Endothelial cell of umbilical vein (primary cell): ENCODE measurements at places on chromosomes 16 and 17. TPM values are rescaled to one million over a fixed set of nuclear protein-coding genes. Genes with fewer than 3 reads are reported as not detected.

GRCh38 chr16:46923513-46924295 lies 39.5 kb downstream of the GPT2 start:
- H3K4me3 ChIP-seq = no peak overlapping the region
- no peak overlapping the region for H3K27ac ChIP-seq
- no peak for DNase-seq
- no peaks in the 10 kb centered on the region for H3K4me1 ChIP-seq
- H3K27me3 ChIP-seq = no peaks in the 10 kb centered on the region

DNA sequence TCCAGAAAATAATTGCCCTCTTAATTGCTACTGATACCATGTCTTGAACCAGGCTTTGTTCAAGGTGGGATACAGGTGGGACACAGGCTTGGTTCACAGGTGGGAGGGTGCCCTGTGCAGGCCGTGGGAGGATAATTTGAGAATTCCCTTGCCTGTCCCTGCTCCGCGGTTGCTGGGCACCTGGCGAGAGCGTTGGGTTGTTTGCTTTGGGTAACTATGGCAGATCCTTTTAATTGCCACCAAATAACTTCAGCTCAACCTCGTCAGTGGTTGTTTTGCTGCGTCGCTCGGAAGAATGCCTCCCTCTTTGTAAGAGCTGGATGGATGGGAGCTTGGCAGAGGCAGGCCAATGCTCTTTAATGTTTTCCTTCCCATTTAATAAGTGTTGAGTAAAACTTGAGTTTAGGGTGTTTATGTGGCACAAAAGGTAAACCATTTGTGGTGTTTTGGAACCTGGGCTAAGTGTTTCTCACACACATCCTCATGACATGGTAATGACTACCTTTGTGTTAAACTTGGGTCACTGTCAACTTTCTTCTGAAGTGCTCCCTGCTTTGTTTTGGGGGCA lies 202.5 kb downstream of the MSI2 start:
- no peaks in the 10 kb centered on the region for H3K4me1 ChIP-seq
- no peak overlapping the region for H3K4me3 ChIP-seq
- DNase-seq = no peak
- no peaks in the 10 kb centered on the region for H3K27me3 ChIP-seq
- H3K36me3 ChIP-seq = no peaks in the 10 kb centered on the region
- no peak overlapping the region for H3K27ac ChIP-seq

GRCh38 chr16:49827805-49828438 lies 28.0 kb downstream of the ZNF423 start:
- no peaks in the 10 kb centered on the region for H3K36me3 ChIP-seq
- peak; percentile 77 for DNase-seq
- H3K4me3 ChIP-seq = no peak overlapping the region
- no peak overlapping the region for H3K27ac ChIP-seq
- H3K4me1 ChIP-seq = peaks cover 42% of the 10 kb centered on the region

DNA sequence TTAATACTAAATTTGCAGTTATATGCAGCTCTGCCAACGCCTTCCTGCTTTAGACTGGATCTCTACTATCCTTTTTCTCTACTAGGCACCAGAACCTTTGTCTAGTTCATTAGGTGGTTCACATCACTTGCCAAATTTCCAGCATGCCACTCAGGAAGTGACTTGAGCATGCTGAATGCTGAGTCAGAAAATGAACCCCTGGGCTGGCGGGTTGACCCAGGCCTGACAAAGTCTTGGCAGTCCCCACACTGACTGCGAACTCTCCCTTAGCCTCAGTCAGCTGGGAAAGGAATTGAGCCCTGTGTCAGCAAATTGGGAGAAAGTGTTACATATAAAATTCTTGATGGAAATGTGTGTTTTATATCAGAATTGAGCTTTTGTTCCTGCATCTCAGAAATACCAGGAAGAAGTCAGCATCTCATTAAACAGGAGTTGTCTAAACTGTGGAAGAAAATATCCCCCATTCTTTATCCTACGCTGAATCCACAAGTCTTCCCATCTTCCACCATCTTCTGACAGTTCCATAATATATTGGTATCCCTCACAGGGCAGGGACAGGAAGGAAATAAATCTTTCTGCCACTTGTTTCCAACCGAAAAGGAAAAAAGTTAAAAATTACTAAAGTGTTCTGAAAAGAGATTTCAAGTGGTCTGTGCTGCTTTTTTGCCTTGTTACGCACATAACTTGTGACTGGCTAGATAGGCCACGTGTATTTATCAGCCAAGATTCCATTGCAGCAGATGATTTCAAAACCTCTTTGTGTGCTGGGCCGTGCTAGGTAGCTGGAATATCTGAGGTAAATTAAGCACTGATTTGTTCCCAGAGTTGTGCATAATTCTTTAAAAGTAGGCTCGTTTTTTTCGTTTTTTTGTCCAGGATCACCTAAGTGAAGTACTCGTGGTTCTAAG lies 16.7 kb upstream of the SLC12A3 start:
- H3K4me3 ChIP-seq = no peak overlapping the region
- H3K4me1 ChIP-seq = peaks cover 32% of the 10 kb centered on the region
- DNase-seq = peak; percentile 73
- H3K27me3 ChIP-seq = no peaks in the 10 kb centered on the region
- peak overlapping the region; percentile 31 for H3K27ac ChIP-seq
- peaks cover 10% of the 10 kb centered on the region for H3K36me3 ChIP-seq

DNA sequence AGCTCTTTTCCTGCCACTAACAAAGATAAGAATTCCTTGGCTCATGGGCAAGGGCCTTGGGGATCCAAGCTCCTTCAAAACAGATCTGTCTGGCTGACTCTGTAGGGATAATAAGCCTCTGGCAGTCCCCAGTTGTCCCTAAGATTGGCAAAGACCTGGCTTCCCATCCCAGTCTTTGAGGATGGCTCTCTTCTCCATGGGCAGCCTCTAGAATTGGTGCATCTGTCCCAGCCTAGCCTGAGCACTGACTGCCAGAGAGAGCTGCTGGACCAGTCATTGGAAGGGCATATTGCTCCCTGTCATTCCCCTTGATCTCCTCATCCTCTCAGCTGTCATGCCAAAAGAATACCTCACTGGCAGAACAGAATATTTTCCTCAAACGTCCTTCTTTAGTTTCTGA lies 13.2 kb upstream of the CUEDC1 start:
- H3K4me1 ChIP-seq = peaks cover 6% of the 10 kb centered on the region
- H3K27me3 ChIP-seq = no peaks in the 10 kb centered on the region
- H3K27ac ChIP-seq = no peak overlapping the region
- H3K4me3 ChIP-seq = no peak overlapping the region

GRCh38 chr17:19024101-19025078 lies 19.8 kb upstream of the FAM83G start:
- no peaks in the 10 kb centered on the region for H3K4me1 ChIP-seq
- peaks cover 4% of the 10 kb centered on the region for H3K36me3 ChIP-seq
- no peak for DNase-seq
- no peaks in the 10 kb centered on the region for H3K27me3 ChIP-seq

DNA sequence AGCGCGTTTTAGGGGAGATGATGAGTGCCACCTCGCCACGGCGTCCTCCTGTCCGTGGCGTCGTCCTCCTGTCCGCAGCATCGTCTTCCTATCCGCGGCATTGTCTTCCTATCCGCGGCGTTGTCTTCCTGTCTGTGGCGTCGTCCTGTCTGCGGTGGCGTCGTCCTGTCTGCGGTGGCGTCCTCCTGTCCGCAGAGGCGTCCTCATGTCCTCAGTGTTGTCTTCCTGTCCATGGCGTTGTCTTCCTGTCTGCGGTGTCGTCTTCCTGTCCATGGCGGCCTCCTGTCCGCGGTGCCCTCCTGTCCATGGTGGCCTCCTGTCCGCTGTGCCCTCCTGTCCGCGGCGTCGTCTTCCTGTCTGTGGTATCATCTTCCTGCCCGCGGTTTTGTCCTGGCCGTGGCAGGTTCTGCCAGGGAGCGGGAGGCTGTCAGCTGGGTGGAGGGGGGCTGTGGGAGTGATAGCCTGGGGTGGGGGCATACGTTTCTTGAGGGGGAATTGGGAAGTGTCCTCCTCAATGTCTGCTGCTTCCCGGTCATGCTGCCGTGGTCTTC lies 30.9 kb downstream of the TBCD start:
- H3K36me3 ChIP-seq = peaks cover 2% of the 10 kb centered on the region
- peaks cover 2% of the 10 kb centered on the region for H3K4me1 ChIP-seq
- no peak overlapping the region for H3K4me3 ChIP-seq
- no peak overlapping the region for H3K27ac ChIP-seq
- no peak for DNase-seq
- H3K27me3 ChIP-seq = no peaks in the 10 kb centered on the region

- no peak overlapping the region for H3K4me3 ChIP-seq
- no peaks in the 10 kb centered on the region for H3K36me3 ChIP-seq
- no peak for DNase-seq
- H3K4me1 ChIP-seq = peaks cover 9% of the 10 kb centered on the region
- no peaks in the 10 kb centered on the region for H3K27me3 ChIP-seq
- H3K27ac ChIP-seq = no peak overlapping the region
Observed at GRCh38 chr17:82339634-82340580, 6.3 kb upstream of the SECTM1 start.

DNA sequence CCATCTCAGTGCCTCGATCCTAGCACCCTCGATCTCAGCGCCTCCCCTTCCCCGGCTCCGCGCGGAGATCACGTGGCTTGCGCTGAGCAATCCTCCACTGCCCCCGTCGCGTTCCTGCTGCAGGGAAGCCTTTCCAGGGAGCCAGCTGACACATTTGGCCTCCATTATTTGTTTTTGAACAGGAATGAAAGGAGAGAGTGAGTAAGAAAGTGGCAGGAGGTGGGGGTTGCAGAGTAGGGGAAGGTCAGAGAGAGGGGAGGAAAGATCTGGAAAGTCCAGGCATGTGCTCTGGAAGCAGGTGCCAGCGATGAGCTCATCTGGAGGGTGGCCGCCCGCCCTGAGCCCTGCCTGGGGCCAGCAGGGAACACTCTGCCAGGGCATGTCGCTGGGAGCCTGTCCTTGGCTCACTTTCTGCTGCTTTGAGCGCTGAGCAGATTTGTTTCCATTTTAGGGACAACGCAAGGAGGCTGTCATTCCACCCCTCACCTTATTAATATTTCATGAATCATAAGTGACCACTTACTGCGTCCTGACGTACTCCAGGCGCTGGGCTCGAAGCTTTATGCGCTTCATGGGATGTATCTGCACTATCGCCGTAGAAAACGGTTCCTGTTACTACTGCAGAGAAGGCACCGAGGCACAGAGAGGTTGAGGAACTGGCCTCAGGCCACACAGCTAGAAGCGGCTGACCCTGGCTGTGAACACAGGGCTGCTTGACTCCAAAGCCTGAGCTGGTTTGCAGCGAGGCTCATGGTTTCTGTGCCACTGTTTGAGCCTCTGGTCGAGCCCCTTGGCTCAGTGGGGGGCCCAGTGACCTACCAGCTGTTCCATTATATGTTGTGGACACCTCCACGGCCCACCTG lies 283.1 kb downstream of the SEC14L1 start:
- peak; percentile 97 for DNase-seq
- H3K4me1 ChIP-seq = peaks cover 41% of the 10 kb centered on the region
- H3K27me3 ChIP-seq = no peaks in the 10 kb centered on the region
- H3K27ac ChIP-seq = peak overlapping the region; percentile 66

DNA sequence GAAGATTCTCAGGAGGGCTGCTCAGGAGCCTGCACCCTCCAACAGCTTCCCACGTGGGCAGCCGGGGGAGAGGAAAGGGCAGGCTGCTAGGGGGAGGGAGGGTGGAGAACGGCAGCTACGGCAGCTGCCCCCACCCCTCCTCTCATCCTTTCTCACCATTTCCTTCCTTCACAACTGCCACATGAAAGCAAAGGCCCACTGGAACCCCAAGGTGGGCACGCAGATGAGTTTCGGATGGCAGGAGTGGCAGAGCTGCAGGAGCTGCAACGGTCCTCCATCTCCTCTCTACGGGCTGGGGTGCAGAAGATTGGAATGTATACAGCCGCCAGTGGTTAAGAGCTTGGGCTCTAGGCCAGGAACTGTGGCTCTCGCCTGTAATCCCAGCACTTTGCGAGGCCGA lies 77.7 kb downstream of the GAS7 start:
- DNase-seq = no peak
- no peaks in the 10 kb centered on the region for H3K4me1 ChIP-seq
- H3K36me3 ChIP-seq = no peaks in the 10 kb centered on the region
- no peak overlapping the region for H3K27ac ChIP-seq

DNA sequence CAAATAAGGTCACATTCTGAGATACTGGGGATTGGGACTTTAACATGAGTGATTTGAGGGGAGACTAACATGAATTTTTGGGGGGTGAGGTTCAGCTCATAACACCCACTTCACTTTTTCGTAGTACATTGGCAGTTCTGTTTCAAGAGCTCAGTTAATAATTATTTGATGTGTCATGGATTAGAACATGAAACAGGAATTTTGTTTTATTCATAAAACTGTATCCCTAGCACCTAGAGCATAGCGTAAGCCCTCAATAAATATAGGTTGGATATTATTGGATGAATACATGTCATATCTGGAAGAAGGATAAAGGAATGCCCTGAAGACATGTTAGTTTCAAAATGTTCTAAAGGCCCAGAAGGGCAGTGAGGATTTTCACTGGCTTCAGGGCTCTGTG lies 119.8 kb downstream of the PRKCA start:
- no peaks in the 10 kb centered on the region for H3K36me3 ChIP-seq
- no peak overlapping the region for H3K4me3 ChIP-seq
- no peaks in the 10 kb centered on the region for H3K27me3 ChIP-seq
- DNase-seq = no peak
- H3K4me1 ChIP-seq = no peaks in the 10 kb centered on the region
- no peak overlapping the region for H3K27ac ChIP-seq

DNA sequence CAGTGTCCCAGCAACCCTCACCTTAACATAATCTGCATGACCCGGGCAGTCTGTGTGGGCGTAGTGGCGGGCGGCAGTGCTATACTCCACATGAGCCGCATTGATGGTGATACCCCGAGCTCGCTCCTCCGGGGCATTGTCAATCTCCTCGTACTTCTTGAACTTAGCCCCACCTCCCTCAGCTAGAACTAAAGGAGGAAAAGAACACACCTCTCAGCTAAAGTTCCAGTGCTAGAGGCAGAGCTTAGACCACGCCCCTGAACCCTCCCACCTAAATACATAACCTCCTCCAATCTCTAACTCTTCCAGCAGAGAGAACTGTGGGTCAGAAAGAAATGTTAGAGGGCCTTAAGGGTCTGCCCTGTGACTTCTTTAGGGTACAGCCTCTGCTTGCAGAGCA lies 855 bp downstream of the TUFM start:
- no peaks in the 10 kb centered on the region for H3K27me3 ChIP-seq
- peaks cover 23% of the 10 kb centered on the region for H3K36me3 ChIP-seq
- DNase-seq = peak; percentile 15
- peaks cover 13% of the 10 kb centered on the region for H3K4me1 ChIP-seq

GRCh38 chr16:8989099-8989878 lies 25.6 kb upstream of the USP7 start:
- no peaks in the 10 kb centered on the region for H3K36me3 ChIP-seq
- H3K4me3 ChIP-seq = no peak overlapping the region
- no peaks in the 10 kb centered on the region for H3K4me1 ChIP-seq
- DNase-seq = no peak

- peak; percentile 88 for DNase-seq
- H3K4me1 ChIP-seq = peaks cover 9% of the 10 kb centered on the region
- no peaks in the 10 kb centered on the region for H3K36me3 ChIP-seq
- peak within 1 kb of the TSS; percentile 5 for H3K27ac ChIP-seq
Observed at GRCh38 chr17:42112552-42113176, at the start of gene DHX58. DHX58 (minus strand) TSS chr17:42112714; CDS start chr17:42111892, 822 bp downstream.

The SHISA9 gene
- total RNA-seq = not detected in 2 replicates

The PIPOX gene
- 2.2 and 2.5 TPM in 2 replicates for total RNA-seq

The DNASE1L2 gene
- 1.0 and 1.2 TPM in 2 replicates for total RNA-seq

The PRAC2 gene
- total RNA-seq = not detected in 2 replicates

The GDPD1 gene
- 4.3 and 4.9 TPM in 2 replicates for total RNA-seq

The TBC1D3D gene
- 2.7 and 2.9 TPM in 2 replicates for total RNA-seq

The CD300A gene
- total RNA-seq = not detected in 2 replicates

The TMEM100 gene
- total RNA-seq = not detected in 2 replicates

The TMEM106A gene
- 11.5 and 14.8 TPM in 2 replicates for total RNA-seq

The TP53TG3 gene
- total RNA-seq = not detected in 2 replicates
